M059J (cell line): ENCODE measurements at places on chromosomes 12 and 14. TPM values are rescaled to one million over a fixed set of nuclear protein-coding genes. Genes with fewer than 3 reads are reported as not detected.

GRCh38 chr14:61836807-61837206 is 74.6 kb downstream of the SNAPC1 start:
- no peak for DNase-seq

- DNase-seq = peak; percentile 72
Observed at GRCh38 chr14:76937181-76938091, 91.1 kb downstream of the IRF2BPL start.

DNA sequence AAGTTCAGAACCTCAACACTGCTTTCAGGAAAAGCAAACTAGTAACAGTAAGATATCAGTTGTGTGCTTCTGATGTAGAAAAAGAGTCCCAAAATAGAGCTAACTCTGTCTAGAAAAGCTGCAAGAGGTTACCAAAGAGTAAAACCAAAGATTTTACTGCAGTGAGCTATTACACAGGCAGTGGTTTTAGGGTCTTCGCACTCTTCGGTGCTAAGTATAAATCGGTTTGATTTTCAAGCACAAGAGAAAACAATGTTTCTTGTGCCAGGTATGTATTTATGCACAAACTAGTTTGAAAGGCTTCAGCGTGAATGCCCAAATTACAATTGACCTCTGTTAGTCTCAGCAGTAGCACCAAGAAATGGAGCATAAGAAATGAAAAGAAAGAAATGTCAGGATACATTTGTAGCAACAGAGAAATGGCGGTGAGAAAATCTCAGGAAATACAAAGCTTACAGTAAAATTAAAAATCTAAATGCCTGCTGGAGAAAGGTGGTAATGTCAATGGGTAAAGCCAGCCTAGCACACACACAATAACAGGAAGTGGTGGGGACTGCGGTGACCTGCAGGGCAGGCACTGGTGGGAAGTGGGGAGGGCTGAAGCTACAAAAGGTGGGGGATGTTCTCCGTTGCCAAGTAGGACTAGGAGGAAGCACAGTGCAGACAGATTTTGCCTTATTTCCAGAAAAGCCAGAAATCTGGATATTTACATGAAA is 18.0 kb upstream of the DYRK2 start:
- DNase-seq = peak; percentile 76

DNA sequence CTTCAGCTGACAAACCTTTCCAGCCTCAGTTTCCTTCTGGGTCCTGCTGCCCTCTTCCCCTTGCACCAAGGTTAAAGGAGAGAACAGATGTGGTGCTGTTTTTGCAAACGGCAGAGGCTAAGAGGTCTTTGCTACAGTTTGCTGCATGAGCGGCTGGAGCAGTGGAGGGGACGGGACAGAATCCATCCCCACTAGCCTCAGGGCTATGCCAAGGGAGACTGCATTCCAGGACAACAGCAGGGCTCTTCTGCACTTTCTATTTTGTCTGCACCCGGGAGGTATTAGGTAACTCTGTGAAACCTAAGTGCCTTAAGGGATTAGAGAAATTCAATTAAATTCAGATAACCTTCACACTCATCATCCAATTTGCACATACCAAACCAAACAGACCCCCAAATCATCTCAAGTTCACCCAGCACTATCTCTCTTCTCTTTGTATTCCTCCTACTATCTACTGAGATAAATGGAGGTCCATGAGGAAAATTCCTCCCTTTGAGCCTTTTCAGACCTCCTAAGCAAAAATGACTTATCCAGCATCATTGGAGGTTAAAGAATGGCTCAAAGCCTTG is 103.8 kb upstream of the VRK1 start:
- no peak for DNase-seq

Gene PRICKLE1
- 3.9 and 5.1 TPM in 2 replicates for total RNA-seq

Gene SIX4
- total RNA-seq = 17.9 and 23.8 TPM in 2 replicates

Gene ADGRD1
- total RNA-seq = not detected in 2 replicates

Gene CCDC184
- 0.12 TPM in 1 of 2 replicates, not detected in the other for total RNA-seq

Gene KRT6C
- total RNA-seq = not detected in 2 replicates
